ENCODE measurements at places on chromosomes 1 and 21.

- DNase-seq: no peak
These were observed 345.9 kb downstream of the FAM72C start for GRCh38 chr1:143625886-143626285.

- DNase-seq: no peak
These were observed 9.7 kb downstream of the HSD11B1 start for GRCh38 chr1:209714338-209714737.

GRCh38 chr1:53334781-53335180 is 6.9 kb upstream of the LRP8 start:
- no peak for DNase-seq

DNA sequence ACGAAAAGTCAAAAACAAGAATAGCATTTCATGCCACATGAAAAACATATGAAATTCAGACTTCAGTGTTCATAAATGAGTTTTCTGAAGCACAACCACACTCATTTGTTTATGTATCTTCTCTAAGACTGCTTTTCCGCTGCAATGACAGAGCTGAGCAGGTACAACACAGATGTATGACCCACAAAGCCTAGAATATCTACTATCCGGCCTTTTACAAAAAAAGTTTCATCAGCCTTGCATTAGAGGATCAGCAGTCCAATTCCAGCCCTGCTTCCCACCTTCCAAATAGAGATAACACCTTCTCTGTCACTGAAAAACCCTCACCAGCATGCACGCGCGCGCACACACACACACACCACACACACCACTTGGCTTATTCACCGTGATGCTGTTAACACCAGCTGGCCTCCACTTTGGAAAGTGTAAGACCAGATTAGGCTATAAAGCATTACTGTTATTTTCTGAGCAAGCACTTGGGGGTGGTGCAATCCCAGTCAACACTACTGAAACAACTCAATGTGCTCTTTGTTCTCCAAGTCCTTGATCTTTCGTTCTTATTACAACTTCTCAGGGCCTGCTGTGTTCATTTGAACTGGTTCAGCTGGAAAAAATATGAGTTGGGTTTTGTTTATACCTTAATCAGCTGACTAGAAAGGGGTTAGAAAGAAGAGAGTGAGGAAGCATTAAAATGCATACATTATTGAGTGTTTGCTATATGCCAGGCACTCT is 90.0 kb downstream of the GLUL start:
- DNase-seq: no peak

GRCh38 chr1:237981223-237981622 is 90.5 kb upstream of the ZP4 start:
- DNase-seq: no peak

DNA sequence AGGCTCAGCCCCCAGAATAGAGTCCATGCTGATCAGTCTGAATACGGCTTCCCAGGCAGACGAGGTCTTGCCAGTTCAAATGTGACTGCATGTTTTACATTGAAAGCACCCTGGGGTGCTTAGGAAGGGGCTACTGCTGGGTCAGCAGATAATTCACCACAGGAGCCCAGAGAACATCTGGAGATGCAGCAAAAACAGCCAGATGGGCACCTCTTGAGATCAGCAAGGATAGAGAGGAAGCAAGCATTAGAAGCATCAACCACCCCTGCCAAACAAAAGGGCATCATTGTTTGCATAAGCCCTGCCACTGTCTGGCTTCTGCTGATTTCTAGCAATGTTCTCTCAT is 403.1 kb downstream of the RRAGC start:
- no peak for DNase-seq

DNA sequence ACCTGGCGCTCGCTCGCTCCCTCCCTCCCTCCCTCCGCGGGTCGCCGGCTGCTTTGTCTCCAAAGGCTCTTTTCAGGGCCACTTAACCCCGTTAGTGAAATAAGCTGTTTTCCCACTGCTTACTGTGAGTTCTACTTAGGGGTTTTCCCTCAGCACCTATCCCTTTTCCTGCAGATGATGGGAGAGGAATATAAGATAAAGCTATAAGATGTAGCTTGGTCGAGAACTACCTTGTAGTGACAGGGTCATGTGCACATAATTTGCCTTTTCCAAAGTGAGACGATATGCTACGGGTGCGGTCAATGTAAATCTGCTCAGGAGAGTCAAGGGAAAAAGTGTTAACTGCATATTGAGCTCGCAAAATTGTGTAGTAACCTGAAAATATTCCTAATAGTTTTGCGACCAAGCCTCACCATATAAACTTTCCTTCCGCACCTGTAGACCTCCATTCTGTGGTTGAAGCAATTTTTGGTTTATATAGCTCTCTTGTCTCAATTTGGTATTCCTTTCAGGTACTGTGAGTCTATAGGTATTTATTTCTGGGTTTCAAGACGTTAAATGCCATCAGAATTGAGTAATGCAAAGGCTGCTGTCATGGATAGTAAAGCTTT is 55.8 kb upstream of the BOLA1 start:
- DNase-seq: no peak

- no peak for DNase-seq
These were observed 33.4 kb downstream of the TLR5 start for GRCh38 chr1:223109581-223110026.

- no peak for DNase-seq
These were observed 190.2 kb downstream of the RASAL2 start for GRCh38 chr1:178284058-178284457.

DNA sequence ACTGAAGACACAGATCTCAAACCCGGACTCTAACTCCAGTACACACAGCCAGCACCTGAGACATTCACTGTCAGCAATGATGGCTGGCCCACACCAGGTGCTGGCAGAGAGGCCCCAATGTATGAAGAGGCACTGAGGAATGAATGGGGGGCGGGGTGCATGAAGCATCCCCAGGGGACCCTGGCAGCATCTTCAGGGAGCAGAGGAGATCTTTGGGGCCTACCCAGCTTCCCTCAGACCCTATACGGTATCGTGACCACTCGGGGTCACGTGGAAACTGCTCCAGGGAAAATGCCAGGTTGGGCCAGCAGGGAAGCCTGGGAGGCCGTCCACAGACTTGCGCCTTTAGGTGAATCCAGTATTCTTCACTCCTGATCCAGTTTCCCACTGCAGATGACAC is 84.3 kb downstream of the NPHP4 start:
- DNase-seq: no peak

Measured in cortex of kidney (tissue), 1 donor.